ENCODE measurements at places on chromosomes 6 and 20.

DNA sequence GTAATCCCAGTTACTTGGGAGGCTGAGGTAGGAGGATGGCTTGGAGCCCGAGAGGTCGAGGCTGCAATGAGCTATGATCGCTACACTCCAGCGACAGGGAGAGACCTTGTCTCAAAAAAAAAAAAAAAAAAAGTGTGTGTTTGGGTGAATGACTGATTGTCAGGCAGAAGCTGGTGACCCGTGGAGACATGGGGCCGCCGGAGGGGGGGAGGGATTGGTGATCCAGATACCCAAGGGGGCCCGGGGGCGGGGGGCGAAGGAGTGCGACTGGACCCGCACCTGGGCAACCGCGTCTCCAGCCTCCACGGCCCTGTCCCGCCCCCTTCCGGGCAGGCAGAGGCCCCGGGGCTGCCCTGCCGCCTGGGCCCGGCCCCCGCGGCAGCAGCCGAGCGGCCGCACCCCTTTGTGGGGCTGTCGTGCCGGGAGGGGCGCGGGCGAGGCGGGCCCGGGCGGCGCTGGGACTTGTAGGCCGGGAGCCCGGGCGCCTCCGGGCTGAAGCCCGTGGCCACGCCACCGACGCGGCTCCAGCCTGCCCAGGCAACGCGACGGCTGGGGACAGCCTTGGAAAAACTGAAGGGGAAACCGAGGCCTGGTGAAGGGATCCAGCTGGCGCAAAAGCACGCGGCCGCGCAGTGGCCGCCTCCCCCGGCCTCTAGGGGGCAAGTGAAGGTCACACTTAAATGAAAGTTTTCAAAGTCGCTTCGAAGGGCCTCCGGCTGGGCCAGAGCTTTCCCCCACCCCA is 2.1 kb upstream of the RBM38 start:
- peak; percentile 66 for DNase-seq

- no peak for DNase-seq
These were observed 434.3 kb downstream of the TBC1D32 start for GRCh38 chr6:120899932-120900331.

- DNase-seq, result no peak
These were observed 301.8 kb upstream of the AGPAT4 start for GRCh38 chr6:161575523-161576254.

DNA sequence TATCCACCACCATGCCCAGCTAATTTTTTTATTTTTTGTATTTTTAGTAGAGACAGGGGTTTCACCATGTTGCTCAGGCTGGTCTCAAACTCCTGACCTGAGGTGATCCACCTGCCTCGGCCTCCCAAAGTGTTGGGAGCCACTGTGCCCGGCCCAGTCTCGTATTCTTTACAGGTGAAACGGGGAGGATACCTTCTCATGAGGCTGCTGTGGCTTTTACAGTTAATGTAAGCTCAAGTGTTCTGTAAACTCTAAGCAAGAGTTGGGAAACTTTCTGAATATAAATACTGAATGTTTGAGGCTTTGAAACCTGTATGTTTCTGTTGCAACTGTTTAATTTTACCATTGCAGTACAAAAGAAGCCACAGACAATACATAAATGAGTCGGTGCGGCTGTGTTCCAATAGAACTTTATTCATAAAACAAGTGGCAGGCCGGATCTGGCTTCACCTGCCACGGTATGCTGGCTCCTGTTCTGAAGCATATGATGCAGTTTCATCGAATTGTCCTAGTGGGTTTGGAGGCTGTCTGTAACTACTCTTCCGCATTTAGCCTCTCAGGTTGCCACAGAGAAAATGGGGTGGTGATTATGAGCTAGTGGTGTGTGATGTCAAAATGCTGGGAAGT is 192.5 kb upstream of the ZFP64 start:
- DNase-seq, result no peak

GRCh38 chr6:20061952-20062351 is 150.3 kb downstream of the MBOAT1 start:
- no peak for DNase-seq

DNA sequence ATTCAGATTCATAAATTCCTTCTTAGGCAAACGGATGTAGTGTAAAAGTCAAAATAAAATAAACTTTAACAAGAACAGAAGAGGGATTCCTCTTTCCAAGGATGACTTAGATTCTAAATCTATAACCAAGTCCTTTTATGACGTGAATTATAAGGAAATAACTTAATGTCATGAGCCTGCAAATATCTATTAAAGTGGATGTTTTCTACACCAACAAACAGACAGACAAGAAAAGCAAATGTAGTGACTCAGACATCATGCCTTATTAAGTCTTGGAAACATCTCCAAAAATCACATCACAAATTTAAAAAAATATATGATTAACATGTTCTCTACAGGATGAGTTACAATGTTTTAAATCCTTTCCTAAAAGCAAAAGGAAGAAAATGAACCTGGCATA is 397.1 kb downstream of the ESR1 start:
- DNase-seq, result no peak

DNA sequence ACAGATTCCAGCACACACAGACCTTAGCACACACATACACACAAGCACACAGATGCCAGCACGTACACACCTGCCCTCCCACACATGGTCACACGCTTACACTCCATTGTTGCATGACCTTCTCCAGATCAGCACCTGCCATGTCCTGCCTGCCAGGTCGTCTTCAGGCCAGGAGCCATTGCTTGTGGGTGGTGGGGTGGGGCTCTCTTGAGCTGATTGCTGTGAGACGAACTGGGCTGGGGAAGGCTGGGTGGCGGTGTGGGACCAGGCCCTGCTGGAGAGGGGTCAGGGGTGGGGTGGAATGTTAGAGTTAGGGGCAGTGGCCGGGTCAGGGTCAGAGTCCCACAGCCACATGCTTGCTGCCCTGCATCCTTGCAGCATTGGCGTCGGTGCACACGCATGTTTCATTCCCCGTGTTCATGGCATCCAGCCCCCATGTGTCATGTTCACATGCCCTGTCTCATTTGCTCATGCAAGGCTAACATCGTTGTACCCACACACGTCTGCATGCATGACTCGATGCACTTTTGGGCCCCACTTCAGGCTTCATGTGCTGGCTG is 6.5 kb upstream of the NPBWR2 start:
- DNase-seq, result no peak

DNA sequence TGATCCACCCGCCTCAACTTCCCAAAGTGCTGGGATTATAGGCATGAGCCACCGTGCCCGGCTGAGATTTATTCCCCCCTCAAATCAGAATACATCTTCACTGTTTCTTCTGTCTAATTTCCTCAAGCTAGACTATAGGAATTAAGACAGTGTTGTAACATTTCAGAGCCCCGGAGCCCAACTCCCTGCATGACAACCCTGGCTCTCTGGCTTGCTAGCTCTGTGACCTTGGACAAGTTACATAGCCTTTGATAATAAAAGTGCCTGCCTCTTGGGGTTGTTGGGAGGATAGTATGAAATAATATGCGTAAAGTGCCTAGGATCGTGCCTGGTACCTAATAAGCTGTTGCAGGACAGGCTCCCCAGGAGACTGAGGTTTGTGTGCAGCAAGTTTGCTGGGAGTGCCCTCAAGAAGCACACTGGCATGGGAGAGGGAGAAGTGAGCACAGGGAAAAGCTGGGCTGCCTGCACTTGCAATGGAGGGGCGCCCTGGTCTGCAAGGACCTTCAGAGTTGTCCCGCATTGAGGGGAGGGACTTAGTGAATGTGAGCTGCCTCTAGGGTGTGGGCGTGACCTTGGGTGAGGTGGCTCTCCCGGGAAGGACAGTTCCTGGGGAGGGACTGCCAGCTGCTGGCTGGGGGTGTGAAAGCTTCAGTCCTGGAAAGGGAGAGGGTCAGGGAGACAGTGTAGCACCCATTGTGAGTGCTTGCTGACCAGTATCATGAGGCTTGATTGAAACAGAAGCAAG is 43.4 kb downstream of the TAF8 start:
- DNase-seq, result no peak

DNA sequence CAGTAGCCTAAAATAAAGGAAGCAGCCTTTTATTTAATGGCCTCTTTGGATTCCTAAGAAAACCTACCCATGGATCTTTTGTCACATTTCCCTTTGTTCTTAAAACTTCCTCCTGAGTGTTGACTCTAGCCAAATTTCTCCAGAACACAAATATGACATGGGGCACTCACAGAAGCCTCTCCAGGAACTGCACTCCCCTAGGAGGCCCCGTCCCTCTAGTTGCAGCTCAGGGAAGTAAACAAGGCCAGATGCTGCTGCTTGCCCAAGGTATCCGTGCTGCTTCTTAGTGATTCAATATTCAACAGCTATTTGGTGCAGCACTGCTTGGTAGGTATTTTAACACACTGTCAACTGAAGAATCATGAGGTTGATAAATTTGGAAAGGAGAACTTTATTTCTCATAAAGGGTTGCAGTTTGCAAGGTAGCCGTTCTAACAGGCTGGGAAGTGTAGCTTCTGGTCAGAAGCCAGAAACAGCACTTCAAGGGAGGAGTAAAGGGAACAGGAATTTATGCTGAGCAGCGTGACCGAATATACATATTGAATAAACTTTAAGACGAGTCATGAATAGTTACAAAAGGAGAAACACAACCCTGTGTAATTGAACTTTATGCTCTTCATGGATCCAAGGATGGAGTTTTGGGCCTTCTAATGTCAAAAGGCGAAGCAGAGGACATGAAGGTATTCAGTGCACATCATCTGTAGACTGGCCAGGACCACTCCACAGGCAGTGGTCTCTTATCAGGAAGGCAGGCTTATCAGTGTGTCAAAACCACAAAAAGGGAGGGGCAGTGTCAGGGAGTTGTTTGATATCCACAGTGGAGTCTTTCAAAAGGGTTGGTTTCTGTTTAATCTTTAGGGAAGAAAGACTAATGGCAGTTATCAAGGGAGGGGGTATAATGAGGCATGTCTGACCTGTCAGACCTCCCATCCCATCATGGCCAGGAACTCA is 63.3 kb downstream of the CD24 start:
- no peak for DNase-seq

DNA sequence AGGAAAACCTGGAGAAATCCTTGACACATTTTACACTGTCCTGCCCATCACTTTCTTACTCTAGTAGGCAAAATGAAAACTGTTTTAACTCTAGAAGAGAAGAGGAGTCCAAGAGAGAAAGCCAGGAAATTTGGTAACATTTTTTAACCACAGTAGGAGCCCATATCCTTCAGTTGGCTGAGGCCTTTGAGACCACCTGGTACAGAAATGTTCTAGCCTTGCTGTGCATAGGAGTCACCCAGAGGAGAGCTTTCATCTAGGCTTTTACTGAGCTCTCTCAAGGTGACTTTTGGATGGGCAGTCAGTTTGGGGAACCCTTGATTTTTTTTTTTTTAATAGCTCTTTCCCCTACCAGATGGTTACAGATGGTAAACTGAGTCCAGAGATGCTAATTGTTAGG is 25.0 kb downstream of the LRRN4 start:
- DNase-seq, result no peak

DNA sequence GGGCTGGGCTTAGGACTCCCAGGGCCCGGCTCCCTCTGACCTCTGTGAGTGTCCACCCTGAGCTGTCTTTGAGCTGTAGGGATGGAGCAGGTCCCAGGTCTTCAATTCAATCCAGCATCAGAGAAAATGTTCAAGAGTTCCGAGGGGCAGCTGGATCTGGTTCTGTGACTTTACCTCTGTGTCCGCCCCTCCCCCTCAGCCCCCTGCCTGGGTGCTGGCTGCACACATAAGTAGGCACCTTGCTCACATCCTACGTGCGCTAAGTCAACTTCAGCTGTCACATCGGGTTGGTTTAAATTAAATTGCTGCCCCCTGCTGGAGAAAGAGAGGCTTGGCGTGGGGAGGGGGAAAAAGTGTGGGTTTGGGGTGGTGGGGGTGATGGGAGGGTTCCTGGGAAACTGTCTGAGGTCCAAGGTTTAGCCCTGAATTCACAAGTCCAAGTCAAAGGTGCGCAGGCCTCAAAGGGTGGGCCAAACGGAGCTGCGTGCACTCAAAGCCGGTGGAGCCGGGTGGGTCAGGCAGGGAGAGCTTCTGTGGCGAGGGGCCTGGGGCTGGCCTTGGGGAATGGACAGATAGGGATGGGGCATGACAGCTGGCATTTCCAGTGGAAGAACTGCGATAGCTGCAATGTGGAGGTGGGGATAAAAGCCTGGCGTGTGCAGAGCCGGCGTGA is 3.0 kb downstream of the WFDC5 start:
- DNase-seq, result no peak

- no peak for DNase-seq
These were observed 1.8 kb upstream of the JARID2 start for GRCh38 chr6:15243910-15244619.

- DNase-seq, result no peak
These were observed 14.6 kb upstream of the ARMC12 start for GRCh38 chr6:35722121-35722761.

GRCh38 chr20:36653456-36653855 is 7.5 kb upstream of the SLA2 start:
- no peak for DNase-seq

GRCh38 chr6:116974526-116975316 is 97.7 kb downstream of the RFX6 start:
- DNase-seq, result no peak

DNA sequence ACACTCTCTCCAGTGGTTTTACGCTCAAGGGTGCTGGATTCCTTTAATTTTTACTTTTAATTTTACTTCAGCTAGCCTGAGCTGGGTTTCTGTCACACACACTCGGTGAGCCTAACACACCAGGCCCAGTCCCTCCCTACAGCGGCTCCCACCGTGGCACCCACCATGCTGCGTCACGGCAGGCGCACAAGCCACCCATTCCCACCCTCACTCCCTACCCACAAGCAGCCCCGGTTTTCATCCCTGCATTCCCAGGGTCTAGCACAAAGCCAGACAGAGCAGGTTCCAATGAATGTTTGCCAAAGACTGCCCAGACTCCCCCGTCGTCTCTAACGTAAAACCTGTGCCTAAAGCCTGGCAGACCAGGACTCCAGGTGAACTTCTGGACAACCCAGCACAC is 50.3 kb downstream of the MYH7B start:
- DNase-seq, result no peak

DNA sequence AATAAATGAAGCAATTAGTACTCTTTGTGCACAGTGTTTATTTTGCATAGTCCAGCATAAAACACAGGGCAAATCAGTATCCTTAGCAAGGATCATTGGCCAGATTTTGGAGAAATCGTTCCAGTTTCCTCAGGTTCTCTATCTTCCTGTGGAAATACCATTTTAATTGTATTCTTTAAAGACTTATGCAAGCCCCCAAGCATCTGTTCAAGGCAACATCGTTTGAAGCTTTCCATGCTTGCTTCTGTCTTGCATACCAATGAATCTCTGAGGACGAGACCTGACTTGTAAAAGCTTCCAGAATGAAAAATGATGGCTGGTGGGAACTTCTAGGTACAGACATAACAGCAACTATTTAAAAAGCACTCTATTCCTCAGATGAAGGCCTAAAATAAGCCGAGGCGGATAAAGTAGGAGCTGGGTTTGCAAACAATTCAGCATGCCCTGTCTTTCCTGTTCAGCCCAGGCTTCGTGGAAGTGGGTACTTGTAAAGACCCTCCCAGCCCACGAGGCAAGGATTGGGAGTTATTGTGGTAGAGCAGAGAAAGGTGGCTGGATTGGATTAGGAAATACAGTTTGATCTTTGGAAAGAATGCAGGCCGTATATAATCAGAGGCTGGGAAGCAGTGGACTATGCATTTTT is 21.6 kb downstream of the NRSN1 start:
- DNase-seq, result no peak

DNA sequence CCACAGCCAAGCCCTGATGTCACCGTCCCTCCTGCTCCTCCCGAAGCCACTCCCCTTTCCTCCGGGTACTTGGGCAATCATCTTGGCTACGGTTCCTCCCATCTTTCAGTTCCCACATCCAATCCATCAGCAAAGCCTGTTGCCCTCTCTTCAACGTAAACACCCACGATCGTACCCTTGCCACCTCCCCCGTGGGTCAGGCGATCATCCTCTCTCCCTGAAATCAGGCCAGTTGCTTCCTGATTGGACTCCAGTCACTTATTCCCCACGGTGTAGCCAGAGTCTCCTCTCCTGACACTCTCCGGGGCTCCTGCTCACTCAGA is 44.5 kb downstream of the SULF2 start:
- DNase-seq, result no peak

- DNase-seq, result no peak
These were observed 4.8 kb downstream of the SLC32A1 start for GRCh38 chr20:38728911-38729642.
